Muscle of arm (tissue), 14 donors: ENCODE measurements at places on chromosomes 2 and 18.

DNA sequence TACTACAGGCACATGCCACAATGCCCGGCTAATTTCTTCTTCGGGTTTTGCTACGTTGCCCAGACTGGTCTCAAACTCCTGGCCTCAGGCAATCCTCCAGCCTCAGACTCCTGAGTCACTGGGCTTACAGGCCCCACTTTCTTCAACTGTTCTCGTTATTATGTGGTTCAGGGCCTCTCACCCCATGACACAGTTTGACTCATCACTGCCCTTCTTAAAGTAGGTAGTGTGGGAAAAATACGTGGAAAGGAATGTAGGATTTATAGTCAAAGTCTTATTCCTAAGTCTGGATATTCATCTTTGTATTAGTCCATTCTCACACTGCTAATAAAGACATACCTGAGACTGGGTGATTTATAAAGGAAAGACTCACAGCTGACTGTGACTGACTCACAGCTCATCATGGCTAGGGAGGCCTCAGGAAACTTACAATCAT lies 19.4 kb downstream of the CENPA start:
- no peak for DNase-seq

- no peak for DNase-seq
Observed at GRCh38 chr2:66110086-66110485, 324.8 kb upstream of the MEIS1 start.

DNA sequence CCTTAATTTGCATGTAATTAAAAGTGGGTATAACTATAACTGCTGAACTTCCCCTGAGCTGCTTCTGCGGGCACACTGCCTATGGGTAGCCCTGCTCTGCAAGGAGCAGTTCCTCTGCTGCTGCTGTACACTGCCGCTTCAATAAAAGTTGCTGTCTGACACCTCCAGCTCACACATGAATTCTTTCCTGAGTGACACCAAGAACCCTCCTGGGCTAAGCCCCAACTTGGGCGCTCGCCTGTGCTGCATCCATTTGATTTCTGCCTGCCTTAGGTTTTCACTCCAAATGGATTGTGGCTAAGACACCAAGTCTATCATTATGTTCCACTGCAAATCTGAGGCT lies 215.7 kb downstream of the ANAPC1 start:
- DNase-seq, result no peak

DNA sequence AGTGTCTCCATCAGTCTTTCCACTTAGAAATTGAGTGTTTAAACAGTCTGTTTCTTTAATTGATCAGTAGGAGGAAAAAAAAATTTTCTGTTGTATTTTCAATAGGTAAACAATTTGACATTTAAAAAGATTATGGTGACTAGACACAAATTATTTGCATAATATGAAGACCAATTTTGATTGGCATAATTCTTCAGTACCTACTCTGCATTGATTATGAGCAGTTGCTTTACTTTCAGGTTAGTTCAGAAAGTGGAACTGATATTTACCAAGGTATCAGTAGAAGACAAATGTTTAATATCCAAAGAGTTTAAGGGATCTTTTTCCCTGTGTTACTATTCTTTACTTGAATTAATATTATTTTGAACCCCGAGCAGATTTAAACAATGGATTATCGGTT lies 2.6 kb downstream of the ADAM23 start:
- no peak for DNase-seq

GRCh38 chr18:79274823-79275222 lies 120.9 kb upstream of the NFATC1 start:
- no peak for DNase-seq

DNA sequence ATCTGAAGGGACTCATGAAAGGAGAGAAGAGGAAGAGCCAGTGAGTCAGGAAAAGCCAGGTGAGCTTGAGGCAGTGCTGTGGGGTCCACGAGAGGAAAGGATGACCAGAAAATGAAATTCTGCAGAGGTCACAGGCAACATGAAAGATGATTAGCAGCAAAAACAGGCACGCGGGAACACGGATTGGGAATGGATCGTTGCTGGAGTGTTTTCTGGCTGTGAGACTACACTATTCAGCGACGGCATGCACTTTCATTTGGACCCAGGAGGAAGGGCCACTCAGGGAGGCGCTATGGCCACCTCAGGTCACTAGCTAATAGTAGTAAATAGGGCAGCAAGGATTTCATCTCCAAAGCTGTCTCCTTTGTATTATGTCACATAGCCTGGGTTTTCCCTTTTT lies 44.8 kb downstream of the ZNF532 start:
- DNase-seq, result no peak

- DNase-seq, result no peak
Observed at GRCh38 chr2:117982376-117983033, 31.4 kb downstream of the CCDC93 start.

DNA sequence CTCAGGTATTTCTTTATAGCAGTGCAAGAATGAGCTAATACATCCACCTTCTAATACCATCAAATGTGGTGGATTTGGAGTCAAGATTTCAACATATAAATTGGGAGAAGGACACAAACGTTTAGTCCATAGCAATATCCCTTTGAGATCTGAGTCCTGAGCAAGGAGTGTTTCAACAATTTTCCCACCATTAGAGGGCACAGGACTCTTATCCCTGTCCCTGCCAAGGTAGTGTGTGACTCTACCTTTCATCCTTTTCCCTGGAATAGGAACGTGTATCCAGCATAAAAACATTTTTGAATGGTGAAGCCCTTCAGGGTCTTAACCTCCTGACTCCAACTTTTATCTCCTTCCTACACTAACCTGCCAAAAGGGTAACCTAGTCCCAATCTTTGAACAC lies 181.3 kb upstream of the SRD5A2 start:
- DNase-seq, result no peak

GRCh38 chr2:10569460-10569859 lies 120.3 kb downstream of the NOL10 start:
- no peak for DNase-seq

DNA sequence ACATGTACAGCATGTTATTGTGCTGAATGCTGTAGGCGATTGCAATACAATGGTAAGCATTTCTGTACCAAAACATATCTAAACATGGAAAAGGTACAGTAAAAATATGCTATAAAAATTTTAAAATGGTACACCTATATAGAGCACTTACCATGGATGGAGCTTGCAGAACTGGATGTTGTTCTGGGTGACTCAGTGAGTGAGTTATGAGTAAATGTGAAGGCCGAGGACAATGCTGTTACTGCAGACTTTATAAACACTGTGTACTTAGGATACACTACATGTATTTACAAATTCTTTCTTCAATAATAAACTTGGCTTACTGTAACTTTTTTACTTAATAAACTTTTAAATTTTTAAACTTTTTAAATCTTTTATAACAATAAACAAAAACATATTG lies 473.4 kb upstream of the UBE2E3 start:
- no peak for DNase-seq
